ENCODE measurements at places on chromosomes 16 and 17.

GRCh38 chr16:52383119-52383518 is 163.8 kb downstream of the TOX3 start:
- DNase-seq, result no peak

GRCh38 chr17:73623247-73623646 is 21.0 kb downstream of the SDK2 start:
- DNase-seq, result no peak

- DNase-seq, result no peak
Measured at GRCh38 chr16:71645450-71645849, 19.5 kb downstream of the MARVELD3 start.

GRCh38 chr16:86578611-86579267 is 390 bp downstream of the FOXL1 start:
- no peak for DNase-seq

- no peak for DNase-seq
Measured at GRCh38 chr17:4177806-4178205, 34.8 kb downstream of the CYB5D2 start.

DNA sequence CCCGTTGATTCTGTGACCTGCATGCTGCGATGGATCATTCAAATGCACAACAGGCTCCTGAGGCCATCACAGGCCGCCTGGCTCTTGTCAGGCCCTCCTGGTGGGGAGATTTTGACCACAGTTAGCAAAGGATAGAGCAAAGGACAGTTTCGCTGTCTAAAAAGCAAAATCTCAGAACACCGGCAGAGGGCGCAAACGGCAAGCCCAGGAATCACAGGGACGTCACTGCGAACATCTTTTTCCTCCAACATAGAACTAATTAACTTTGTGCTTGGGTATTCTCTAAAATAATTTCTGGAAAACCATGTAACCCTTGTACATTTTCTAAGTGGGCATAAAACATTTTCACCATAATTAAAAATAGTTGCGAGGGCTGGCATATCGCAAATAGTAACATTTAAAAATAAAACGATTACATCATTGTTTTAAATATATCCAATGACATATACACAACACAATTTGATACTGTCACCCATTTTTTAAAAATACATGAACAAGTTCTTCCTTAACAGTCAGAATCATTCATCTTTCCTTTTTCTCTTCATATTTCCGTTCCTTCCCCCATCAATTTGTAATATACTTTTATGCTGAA is 19.7 kb upstream of the SLC47A1 start:
- DNase-seq, result no peak

- no peak for DNase-seq
Measured at GRCh38 chr16:62077998-62078397, 41.8 kb upstream of the CDH8 start.

DNA sequence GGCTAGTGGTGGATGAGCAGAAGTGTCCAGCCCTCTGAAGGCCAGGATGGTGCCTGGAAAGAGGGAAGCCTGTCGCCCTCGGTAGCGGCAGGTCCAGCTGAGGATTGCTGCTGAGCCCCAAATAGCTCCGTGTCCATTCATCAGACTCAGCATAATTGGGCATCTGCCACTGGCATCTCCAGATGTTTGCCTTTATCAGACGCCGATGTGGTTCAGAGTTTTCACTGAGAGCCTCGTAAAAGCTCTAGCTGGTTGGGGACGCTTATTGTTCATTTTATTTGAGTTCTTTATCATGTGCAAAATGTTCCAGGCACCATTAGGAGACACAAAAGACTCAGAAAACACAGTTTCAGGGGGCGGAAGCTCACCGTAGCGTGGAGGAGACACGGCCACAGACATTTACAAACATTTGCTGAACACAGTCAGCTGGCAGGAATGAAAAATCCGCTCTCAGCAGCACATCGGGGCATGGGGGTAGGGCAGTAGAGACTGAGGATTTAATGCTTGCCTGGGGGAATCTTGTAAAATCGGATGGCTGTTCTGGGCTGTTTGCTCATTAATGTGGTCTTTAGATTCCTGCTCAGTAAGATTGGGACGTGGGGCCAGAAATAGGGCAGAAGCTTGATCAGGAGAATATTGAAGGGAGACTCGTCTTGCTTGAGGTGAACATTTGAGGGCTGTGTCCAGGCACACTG is 41.7 kb downstream of the SMPD3 start:
- DNase-seq, result no peak

- no peak for DNase-seq
Measured at GRCh38 chr17:68246271-68247028, 1.4 kb upstream of the AMZ2 start.

DNA sequence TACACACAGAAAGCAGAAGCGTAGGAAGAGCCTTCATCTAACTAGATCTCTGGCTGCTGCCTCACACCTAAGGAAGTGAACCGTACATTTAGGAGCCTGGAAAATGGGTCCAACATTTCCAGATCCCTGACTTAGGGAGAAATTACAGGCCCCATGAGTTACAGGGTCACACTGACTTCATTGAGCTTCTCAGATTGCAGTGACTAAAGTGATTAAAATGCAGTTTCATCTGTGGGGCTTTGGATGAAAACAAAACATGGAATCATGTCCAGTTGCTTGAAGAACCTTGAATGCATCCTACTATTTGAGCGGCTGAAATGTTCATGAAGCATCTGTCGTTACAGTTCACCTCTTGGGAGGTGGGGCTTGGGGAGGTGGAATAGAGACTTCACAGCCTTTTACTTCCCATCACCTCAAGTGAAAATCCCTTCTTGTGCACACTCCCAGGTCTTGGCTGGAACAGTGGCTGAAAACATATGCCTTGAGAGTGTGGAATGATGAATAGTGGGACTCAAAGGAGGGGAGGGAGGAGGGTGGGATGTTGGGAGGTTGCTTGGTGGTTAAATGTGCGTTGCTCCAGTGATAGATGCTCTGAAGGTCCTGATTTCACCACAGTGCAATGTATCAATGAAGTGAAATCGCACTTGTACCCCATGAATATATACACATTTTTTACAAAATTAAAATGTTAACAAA is 19.7 kb downstream of the TEKT3 start:
- no peak for DNase-seq

DNA sequence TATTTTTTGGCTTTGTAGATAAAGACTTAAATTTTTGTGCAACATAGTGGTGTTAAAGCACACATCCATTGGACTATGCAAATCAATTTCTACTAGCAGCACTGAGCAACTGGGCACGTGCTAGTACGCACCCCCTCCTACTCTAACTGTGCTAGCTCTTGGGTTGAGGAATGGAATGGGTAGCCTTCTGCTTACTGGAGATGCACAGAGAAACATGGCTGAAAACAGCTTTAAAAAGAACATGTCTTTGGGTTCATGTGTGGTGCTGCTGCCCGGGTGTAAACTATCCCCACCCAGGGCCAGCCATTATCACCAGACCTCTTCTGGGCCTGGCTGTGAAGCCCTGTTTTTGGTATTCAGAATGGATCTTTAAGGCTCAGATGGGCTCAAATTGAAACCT is 7.3 kb downstream of the ESRP2 start:
- DNase-seq, result no peak

GRCh38 chr17:58995247-58995940 is 111.3 kb downstream of the TRIM37 start:
- DNase-seq, result no peak

- DNase-seq, result no peak
Measured at GRCh38 chr16:83059237-83059636, 432.5 kb downstream of the CDH13 start.

DNA sequence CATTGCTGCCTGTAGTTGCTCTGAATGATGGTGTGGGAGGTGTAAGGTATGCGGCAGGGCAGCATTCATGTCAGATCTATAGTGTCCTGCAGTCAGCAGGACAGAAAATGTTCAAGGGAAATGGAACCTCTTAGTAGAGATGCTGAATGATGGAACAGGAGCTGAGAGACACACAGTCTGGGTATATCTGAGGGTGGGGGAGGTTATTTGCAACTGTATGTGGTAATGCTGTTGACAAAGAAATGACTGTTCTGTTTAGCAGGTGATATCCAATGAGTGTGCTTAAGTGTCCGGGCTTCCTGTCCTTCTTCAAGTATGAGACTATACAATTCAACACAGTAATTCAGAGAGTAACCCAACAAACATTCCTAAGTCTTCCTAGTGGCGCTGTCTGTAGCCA is 46.6 kb downstream of the STH start:
- DNase-seq, result no peak

DNA sequence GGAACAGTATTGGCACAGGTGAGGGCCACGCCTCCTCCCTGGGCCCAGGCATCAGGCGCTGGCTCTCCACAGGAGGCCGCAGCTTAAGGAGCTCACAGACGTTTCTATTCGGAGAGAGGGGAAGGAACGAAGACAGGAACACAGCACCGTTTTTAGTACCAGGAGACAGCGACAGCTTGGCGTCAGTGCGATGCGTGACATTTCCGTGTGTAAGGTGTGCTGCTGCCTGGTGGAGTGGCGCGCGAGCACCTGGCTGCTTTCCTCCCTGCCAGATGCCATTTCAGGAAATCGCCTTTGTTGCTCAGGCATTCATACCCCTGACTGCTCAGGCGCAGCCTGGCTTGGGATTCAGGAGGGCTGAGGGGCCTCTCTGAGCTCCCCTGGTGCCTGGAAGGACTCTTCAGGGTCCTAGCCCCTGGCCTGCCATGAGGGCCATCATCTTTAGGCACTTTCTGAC is 367.5 kb downstream of the CPPED1 start:
- no peak for DNase-seq

DNA sequence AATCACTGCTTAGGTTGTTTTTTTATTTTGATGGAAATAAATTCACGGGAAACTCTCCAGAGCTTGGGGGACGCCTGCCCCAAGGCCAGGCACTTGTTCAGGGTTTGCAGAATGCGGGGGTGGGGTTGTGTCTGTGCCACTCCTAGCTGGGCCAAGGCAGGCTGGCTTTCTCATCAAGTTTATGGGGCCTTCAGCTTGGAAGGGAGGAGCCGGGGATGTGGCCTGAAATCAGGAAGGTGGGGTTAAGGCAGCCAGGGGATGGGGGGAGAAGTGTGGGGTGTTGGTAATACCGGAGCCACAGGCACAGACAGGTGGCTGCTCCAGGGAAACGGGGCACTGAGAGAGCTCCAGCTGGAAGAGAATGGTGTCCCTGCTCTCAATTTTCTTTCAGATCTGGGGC is 1.7 kb upstream of the CHAD start:
- no peak for DNase-seq

DNA sequence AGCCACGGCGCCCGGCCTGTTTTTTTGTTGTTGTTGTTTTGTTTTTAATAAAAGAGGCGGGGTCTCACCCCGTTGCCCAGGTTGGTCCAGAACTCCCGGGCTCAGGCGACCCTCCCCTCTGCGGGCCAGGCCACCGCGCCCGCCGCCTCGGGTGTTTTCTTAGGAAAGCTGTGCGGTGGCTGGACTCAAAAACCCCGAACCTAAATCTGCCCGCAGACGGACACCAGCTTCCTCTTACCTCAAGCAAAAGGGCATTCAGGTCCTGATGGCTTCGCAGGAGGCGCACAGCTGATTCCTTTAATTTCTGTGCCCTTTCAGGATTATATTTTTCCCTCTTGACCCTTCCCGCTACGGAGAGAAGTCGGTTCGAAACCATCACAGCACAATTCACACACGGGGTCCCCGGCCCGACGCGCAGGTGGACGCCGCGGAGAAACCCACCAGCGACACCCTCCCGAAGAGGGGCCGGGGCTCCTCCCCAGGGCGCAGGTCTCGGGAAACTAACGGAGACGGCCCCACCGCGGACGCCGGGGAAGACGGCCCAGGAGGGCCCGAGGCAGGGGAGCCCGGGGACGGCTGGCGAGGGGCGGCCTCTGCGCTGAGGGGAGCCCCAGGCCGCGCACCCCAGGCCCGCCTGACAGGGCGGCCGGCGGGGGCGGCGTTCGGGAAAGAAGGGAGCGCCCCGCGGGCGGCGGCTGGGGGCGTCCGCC is 653 bp downstream of the FANCA start:
- no peak for DNase-seq

DNA sequence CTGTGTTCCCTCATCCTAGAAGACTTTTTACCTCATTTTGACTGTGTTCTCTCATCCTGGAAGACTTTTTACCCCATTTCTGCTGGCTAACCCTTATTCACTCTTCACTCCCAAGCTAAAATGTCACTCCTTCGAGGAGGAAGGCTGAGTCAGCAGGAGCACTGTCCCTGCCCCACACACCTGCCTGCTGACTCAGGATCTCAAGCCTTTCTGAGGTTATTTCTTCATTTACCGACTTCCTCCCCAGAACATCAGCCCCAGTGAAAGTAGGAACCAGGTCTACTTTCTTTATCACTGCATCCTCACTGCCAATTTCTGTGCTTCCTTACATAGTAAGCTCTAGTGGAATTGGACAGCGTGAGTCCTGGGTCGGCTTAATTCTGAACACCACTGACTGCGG is 220.6 kb downstream of the HS3ST4 start:
- no peak for DNase-seq

DNA sequence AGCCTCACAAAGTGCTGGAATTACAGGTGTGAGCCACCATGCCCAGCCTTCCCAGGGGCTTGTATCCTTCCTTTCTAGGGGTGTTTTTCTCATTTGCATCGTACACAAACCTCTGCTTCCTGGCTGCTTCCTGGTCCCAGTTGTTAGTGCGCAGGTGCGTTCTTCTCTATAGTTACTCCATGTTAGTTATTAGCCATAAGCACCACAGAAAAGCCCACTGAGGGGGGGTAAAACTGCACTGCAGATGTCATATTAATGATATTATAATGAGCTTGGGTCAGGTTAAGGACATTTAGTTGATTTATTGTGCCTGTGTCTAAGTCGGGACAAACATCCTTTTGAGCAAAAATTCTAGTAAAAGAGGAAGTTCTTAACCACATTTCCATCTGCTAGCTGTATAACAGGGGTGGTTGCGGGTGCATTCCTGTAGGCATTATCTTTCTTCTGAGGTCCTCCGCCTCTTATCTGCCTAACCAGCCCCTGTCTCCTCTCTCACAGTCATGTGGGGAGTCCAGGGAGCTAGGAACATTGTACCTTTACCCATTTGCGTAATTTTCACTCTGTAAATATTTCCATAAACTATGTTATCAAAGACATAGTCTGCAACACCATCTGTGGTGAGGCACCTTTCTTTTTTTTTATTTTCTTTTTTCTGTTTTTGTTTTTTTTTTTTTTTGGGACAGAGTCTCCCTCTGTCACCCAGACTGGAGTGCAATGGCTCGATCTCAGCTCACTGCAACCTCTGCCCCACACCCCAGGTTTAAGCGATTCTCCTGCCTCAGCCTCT is 23.6 kb upstream of the ATF7IP2 start:
- no peak for DNase-seq

- DNase-seq, result no peak
Measured at GRCh38 chr16:12646490-12647274, 157.0 kb downstream of the CPPED1 start.

DNA sequence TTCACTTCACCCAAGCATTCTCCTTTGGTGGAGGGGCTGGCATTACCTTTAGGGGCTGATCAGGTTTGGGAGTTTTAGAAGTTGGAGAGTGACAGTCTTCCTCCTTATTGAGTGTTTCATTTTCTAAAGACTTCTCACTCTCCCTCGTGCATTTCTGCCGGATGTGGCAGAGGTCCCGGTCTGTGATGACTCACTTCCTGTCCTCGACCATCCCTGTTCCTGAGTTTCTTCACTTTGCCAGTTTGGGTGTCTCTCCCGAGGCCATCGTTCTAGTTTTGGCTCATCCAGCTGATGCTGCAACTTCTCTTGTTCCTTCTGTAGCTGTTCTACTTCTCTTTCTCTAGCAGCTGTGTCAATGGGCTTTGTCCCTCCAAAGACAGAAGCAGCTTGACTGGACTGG is 104.3 kb downstream of the PHKB start:
- DNase-seq, result no peak

GRCh38 chr16:53235851-53236250 is 181.1 kb downstream of the CHD9 start:
- no peak for DNase-seq

- DNase-seq, result no peak
Measured at GRCh38 chr17:50919321-50920040, 53.3 kb upstream of the TOB1 start.

GRCh38 chr16:58513874-58514273 is 1.4 kb upstream of the SETD6 start:
- DNase-seq, result no peak

All from vagina (tissue), 2 donors.